ENCODE measurements at places on chromosomes 12 and 14.

GRCh38 chr14:24368562-24369252 is 723 bp downstream of the NFATC4 start:
- DNase-seq: peak; percentile 47

DNA sequence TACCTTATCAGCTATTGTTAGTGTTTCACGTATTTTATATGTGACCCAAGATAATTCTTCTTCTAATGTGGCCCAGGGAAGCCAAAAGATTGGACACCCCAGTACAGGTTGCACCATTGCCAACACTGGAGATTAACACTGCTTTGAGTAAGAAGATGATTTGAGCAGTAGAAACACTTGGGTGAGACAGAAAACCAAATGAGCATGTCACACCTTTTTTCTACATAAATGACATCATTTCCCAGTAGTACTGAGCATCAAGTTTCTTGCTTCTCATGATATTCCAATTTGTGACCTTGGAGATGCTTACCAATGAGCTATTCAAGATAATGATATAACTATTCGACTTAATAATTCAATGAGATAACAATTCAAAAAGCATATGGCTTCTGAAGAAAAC is 140.0 kb downstream of the LLPH start:
- DNase-seq: no peak

GRCh38 chr12:6206327-6206726 is 6.1 kb downstream of the CD9 start:
- DNase-seq: no peak

- DNase-seq: no peak
Measured at GRCh38 chr12:42322567-42322966, 3.3 kb downstream of the ZCRB1 start.

DNA sequence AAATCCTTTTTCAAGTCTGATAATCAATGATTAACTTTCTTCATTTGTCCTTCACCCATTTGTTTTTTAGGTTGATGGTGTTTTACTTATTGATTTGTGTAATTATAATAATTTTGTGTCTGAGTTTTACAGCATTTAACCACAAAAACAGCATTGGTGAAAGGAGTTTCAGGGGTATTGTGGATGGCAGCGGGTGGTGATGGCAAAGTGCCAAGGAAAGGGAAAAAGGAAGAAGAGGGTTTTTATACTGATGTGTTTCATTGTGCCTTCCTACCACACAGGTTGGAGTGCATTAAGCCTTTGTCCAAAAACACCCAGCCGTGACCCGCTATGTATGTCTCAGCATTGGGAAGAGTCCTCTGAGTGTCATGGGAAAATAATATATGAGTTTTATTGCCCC is 150.3 kb downstream of the DAD1 start:
- no peak for DNase-seq

- DNase-seq: no peak
Measured at GRCh38 chr12:24138041-24138440, 188.6 kb upstream of the SOX5 start.

DNA sequence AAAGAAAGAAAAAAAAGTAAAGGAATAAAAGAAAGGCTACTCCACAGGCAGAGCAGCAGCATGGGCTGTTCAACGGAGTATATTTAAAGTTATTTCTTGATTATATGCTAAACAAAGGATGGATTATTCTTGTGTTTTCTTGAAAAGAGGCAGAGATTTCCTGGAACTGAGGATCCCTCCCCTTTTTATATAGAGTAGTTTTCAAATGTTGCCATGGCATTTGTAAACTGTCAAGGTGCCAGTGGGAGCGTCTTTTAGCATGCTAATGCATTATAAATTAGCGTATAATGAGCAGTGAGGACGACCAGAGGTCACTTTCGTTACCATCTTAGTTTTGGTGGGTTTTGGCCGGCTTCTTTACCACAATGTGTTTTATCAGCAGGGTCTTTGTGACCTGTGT is 383.0 kb downstream of the PCNX1 start:
- DNase-seq: no peak

DNA sequence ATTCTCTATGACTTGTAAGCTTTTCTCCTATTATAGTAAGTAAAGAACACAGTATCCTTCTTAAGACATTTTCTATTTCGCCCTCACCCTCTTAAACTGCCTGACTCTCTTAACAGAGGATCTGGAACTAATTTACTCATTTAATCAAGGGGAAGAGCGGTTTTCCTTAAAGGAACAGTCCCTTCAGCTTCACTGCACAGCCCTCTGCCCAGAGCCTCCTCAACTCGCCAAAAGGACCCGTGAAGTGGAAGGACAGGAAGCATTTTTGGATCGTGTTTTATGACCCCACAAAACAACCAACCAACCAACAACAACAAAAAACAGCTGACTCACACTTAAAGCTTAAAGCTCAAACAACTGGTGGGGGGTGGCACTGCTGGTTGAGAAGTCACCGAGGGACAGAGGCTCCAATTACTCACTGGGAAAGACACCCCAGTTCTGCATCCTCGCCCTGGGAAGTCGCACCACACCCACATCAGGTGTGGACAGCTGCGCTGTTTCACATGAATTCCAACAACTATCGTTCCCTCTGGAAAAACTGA is 35.7 kb downstream of the NID2 start:
- no peak for DNase-seq

- no peak for DNase-seq
Measured at GRCh38 chr14:51205486-51205885, 34.6 kb upstream of the TMX1 start.

DNA sequence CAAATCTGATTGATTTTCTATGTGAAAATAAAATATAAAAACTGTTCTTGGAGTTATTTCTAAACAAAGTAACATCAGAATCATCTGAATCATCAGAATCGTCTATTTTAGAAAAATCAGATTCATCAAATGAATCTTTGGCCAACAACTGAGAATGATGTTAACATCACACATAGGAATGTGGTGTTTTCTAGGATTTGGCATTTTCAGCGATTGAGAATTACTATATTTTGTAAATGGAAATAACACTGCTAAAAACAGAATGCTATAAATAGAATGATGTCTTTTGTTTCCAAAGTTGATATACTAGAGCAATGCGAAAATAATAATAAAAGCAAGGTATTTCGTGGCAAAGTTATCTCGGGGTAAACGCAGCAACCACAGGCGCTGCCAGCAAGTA is 73.9 kb upstream of the EVL start:
- no peak for DNase-seq

GRCh38 chr14:54652188-54652587 is 85.3 kb downstream of the SAMD4A start:
- DNase-seq: no peak

DNA sequence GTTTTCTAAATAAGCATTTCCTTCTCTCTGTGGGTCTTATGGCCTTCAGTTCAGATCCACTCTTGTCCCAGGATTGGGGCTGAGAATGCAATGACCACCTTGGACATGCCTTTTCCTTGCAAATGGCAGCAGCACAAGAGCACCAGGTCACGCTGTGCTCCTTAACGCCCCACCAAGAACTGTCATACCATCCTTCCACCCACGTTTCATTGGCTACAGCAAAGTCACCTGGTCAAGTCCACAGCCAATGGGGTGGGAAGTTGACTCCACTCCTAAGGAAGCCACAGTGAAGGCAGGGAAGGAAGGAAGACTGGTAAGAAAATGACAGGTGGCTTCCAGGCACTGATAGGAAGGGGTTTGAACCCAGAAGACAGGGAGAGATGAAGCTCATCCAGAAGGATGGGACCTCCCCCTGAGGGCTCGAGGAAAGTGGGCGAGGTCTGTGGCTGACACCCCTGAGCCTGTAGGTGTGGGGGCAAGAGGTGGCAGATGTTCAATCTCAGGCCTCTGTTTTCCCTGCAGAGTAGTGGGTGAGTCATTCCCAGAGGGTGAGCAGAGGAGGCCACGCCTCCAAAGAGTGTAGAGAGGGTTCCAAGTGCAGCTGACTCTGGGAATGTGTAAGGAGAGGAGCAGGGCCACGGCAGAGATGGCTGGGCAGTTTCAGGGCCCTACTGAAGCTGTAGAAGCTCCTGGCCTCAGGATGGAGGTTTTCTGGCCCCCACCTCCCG is 113.5 kb upstream of the VRK1 start:
- DNase-seq: no peak

- no peak for DNase-seq
Measured at GRCh38 chr12:115697340-115697739, 580.2 kb downstream of the MED13L start.

- DNase-seq: peak; percentile 24
Measured at GRCh38 chr12:113070117-113070906, 13.8 kb downstream of the DTX1 start.

DNA sequence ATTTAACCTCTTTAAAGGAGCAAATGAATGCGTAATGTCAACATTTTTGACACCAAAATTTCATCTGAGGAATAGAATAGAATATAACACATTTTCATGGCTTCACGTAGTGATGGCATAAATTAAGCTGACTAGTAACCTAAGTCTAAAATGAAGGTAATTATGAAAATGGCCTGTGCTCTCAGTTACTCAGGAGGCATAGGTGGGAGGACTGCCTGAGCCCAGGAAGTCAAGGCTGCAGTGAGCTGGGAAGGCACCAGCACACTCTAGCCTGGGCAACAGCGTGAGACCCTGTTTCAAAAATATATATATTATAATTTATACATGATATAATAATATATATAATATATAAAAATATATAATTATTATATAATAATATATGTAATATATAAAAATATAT is 383.2 kb upstream of the ATP2B1 start:
- DNase-seq: no peak

DNA sequence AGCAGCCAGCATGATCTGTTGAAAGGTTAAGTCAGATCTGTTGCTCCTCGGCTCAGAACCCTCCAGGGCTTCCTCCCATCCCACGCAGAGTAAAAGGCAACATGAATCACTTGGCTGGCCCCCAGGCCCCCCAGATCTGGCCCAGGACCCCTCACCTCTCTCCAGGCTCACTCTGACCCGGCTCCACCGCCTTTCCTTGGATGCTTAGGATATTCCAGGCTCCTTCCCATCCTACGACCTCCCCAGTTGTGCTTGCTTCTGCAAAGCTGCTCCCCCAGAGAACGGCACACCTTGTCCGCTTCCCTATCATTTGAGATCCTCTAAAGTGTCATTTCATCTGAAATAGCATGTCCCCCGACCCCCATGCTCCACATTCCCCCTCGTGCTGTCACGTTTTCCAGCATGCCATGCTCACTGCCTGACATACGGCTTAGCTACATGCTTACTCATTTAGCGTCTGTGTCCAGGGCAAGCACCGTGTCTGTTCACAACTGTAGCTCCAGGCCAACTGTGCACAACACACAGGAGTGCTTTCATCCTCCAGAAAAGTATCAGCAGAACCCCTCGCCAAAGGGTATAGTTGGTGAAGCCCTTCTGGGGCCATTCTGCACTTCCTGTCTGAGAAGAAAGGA is 33.6 kb upstream of the BDKRB2 start:
- DNase-seq: no peak

- no peak for DNase-seq
Measured at GRCh38 chr12:59845293-59845692, 249.5 kb downstream of the SLC16A7 start.

GRCh38 chr12:7122811-7123769 is 5.6 kb downstream of the RBP5 start:
- no peak for DNase-seq

GRCh38 chr12:128792398-128792797 is 31.4 kb downstream of the SLC15A4 start:
- no peak for DNase-seq

GRCh38 chr12:4809013-4809448 is 88.8 kb downstream of the GALNT8 start:
- no peak for DNase-seq

- no peak for DNase-seq
Measured at GRCh38 chr12:123923927-123924326, 48.7 kb downstream of the CCDC92 start.

DNA sequence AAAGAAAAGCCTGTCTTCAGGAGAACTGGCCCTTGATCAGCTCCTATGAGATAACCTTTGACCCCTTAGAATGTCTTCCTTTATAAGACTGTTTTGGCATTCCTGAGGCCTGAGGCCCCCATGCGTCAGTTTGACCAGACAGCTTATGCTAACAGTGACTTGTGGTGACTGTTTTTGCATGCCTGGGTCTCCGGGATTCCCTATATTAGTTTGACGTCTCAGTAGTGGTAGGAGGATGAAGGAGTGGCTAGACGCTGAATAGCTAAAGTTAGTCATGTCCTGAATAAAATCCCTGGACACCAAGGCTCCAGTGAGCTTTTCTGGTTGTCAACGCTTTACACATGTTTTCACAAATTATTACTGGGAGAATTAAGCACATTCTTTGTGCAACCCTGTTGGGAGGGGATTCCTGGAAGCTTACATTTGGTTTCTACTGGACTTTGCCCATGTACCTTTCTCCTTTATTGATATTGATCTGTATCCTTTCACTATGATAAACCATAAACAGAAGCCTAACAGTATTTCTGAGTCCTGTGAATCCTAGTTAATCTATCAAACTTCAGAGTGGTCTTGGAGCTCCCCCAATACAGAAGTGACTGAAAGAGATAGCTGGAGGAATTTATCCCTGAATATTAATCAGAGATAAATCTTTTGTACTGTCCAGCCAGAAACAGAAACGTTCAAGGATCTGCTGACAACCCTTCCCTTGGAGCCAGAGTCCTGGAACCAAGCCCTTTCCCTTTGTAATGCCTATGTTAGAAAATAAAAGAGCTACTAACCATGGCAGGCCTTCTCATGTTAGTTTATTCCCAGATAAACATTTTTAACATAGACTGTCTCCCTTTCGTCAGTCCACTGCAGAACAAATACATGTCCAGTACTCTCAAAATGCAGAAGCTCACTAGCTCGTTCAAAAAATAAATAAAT is 479.2 kb downstream of the RPS29 start:
- no peak for DNase-seq

DNA sequence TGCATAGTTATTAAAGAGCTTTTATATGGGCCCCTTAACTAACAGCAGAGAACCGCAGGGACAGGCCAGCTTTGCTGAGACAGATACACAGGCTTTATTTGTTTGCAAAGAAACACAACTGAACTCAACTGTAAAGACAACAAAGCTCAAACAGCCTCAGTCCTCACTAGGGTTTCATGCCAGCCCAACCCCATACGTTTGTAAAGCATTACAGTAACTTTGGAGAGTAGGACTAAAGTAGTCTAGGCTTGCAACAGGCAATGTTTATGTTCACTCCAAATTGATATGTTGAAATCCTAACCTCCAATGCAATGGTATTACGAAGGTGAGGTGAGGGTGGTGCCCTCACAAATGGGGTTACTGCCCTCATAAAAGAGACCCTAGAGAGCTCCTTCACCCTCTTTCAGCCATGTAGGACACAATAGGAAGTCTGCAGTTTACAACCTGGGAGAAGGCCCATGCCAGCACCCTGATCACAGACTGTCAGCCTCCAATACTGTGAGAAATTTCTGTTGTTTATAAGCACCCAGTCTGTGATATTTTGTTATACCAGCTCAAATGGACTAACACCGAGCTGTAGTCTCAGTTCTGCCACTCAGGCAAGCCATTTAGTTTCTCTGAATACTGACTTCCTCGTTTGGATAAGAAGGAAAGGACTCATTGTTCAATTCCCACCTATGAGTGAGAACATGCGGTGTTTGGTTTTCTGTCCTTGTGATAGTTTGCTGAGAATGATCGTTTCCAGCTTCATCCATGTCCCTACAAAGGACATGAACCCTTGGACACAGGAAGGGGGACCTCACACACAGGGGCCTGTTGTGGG is 35.2 kb downstream of the PPM1H start:
- DNase-seq: no peak

- no peak for DNase-seq
Measured at GRCh38 chr12:6181583-6182278, 18.5 kb upstream of the CD9 start.

GRCh38 chr12:13004986-13005385 is 4.9 kb upstream of the HEBP1 start:
- no peak for DNase-seq
